NCI-H1930 (cell line): ENCODE measurements at places on chromosomes 16 and 17.

DNA sequence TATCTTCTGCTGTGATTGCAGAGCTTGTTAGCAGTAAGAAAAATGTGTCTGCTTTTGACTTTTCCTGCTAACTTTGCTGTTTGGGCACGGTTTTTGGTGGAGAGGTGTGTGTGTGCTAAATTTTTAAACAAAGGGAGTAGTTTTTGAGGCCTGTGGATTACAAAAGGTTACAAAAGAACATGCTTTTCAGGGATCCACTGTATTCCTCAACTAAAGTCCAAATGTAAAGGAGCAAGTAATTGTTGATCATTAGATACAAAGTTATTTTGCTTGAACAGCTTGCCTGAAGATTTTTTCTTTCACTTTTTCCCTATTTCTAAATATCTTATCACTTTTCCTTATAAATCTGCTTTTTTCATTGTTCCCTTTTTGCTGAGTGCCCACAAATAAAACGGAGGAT is 2.0 kb downstream of the KPNB1 start:
- no peak for DNase-seq

GRCh38 chr17:65172496-65173136 is 35.4 kb downstream of the RGS9 start:
- no peak for DNase-seq

GRCh38 chr16:8961811-8962390 is 1.8 kb downstream of the USP7 start:
- DNase-seq: no peak

- no peak for DNase-seq
Measured at GRCh38 chr17:3796110-3796821, 4.7 kb downstream of the ITGAE start.

DNA sequence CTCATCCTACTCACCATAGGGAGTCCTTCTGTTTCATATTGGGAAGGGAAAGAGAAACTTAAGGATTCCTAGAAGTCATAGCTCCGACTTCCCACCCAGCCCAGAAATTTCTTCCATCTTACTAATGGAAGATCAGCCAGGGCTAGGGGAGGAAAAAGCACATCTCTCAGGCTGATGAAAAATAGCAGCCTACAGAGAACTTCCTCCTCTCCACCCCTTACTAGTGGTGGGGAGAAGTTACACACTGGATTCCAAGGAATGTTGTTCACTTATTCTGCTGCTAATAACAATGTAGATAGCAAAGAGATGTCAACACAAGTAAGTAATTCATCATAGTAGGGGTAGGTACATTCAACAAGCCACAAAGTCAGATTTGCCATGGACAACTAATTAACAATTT is 94.4 kb downstream of the SPACA3 start:
- DNase-seq: no peak

- DNase-seq: no peak
Measured at GRCh38 chr17:75301049-75301448, 11.8 kb upstream of the SLC25A19 start.

DNA sequence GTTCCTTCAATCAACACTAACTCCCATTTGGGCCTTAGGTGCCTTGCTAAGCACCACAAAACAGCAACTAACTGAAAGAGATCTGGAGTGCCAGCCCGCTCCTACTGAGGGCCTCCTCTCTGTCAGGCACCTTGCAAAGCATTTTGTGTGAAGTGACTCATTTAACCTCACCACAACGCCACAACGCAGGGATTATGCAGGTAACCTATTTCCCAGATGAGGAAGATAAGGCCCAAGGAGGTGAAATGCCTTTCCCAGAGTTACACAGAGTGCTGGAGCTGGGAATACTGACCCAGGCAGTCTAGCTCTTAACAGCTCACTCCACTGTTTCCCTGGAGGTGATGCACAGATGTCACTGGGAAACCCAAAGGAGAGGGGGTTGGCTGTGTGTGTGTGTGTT is 32.8 kb downstream of the DRC3 start:
- no peak for DNase-seq

- DNase-seq: no peak
Measured at GRCh38 chr16:75002474-75002873, 3.6 kb downstream of the ZNRF1 start.

- no peak for DNase-seq
Measured at GRCh38 chr17:10768750-10769251, 35.1 kb downstream of the TMEM238L start.
